Right lobe of liver (tissue), 6 donors: ENCODE measurements at places on chromosomes 3 and 15.

- no peak for DNase-seq
Observed at GRCh38 chr3:61979638-61980037, 393.7 kb downstream of the FEZF2 start.

DNA sequence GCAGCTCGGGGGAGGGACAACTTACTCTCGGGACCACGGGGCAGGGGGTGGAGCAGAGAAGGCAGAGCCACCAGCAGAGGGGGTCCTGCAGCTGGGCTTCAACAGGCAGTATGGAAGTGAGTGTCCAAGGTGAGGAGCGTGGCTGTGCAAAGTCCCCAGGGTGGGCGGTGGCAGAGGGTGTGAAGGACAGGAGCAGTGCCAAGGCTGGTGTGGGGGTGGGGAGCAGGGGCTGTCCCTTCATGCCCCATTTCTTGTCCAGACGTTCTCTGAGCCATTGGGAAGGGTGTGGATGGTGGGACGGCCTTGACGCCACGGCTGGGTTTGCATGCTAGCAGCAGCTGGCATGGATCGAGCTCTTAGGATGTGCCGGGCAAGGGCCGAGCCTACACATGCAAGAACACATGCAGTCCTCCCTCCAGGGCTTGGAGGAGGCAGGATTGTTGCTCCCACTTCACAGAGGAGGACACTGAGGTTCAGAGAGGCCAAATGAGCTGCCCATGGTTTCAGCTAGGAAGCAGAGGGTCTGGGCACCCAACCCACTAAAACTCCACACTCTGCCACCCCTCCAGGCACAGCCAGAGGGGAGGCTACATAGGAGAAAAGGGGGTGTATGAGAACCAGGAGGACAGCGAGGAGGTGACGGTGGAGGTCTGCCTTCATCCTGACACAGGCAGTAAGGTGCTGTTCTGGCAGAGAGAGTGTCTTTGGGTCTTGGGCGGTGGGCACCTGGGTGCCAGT is 93.6 kb downstream of the TBC1D2B start:
- DNase-seq = no peak

GRCh38 chr3:148601766-148602685 is 95.7 kb upstream of the AGTR1 start:
- DNase-seq = peak; percentile 48

DNA sequence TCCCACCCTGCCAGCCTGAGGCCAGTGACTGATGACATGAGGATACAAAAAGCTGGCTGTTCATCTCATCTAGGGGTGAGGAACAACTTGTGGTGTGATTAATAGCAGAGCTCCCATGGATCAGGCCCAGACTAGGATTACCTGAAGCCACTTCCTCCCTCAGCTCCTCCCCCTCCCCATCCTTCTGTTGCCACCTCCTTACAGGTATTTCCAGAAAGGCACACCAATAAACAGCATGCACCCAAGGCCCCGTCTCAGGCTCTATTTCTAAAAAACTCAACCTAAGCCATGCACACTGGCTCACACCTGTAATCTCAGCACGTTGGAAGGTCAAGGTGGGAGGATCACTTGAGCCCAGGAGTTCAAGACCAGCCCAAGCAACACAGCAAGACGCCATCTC is 54.1 kb downstream of the SRGAP3 start:
- DNase-seq = no peak

DNA sequence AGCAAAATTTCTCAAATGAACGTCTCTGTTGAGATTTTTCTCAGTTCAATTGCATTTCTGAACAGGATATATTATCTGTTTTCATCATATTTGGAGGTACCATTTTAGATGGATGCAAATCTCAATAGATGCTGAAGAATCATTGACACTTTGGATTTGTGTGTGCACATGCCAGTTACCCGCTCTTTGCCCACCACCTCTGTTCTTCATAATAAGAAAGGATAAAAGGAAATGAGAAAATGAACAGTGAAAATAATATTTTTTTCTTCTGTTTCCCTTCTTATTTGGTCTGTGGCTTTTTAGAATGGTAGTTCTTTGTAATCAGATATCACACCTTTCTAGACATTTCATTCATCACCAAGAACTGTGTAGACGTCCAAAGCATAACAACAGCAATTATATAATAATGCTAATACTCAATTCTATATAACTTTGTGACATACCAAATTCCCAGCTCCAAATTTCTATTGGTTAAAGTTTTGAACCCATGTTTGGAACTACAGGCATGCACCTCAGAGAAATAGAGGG is 256.7 kb upstream of the SATB1 start:
- DNase-seq = no peak

- no peak for DNase-seq
Observed at GRCh38 chr3:13894096-13894806, 14.4 kb upstream of the WNT7A start.

- no peak for DNase-seq
Observed at GRCh38 chr3:119751423-119751822, 30.5 kb upstream of the NR1I2 start.

GRCh38 chr3:195410546-195410945 is 32.3 kb downstream of the ACAP2 start:
- DNase-seq = no peak

GRCh38 chr3:159417761-159418160 is 570.9 kb upstream of the IL12A start:
- no peak for DNase-seq

DNA sequence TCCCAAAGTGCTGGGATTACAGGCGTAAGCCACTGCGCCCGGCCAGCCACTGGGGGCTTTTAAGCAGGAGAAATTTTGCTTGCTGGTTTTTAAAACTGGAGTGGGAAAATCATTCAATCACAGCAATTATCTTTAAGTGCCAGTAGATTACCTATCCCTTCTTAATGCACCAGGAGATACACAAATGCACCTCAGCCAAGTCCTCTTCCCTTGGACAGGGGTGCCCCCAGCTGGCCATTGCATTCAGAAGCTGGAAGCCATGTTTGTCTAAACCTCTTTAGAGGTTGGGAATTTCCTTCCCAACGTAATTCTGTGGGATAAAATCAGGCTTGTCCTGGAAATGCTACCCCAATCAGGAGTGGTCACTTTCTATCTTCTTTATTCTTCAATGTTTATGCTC is 26.6 kb downstream of the MIX23 start:
- DNase-seq = peak; percentile 32

DNA sequence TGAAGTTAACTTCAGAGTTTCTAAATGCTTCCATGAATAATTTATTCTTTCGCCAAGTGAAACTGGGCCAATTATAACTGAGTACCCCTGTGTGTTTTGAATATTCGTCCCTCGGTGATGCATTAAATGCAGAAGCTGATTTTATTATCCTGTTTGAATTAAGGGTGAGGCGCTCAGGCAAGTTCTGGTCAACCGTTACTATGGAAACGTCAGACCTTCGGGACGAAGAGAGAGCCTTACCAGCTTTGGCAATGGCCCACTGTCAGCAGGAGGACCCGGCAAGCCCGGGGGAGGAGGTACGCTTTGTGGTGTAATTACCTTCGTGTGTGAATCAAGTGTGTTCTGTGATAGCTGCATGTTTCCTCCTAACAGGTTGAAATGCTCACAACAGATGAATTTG is 239.8 kb downstream of the ITPR1 start:
- DNase-seq = no peak

DNA sequence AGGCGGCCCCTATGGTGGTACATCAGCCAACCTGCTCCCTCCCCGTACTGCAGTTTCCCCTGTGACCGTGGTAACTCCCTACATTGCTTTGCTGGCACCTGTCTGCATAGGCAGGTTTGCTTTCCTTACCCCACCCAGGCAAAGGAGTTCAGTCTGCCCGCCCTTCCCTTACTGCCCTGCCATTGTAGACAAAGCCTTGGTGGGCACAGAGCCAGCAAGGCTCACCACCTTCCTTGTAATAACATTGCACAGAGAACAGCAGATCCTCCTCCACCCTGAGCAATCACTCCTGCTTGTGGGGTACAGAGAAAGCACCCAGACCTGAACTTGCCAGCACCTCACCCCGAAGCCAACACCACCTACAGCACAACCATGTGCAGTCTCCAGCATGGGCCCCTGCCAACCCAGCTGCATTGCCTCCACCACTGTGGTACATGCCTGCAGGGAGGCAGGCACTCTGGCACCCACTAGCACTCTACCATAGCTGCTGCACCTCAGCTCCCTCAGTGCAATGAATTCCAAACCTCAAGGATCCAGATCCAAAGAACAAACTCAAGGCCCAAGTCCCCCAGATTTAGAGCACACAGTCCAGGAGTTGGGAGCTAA is 192.7 kb upstream of the KCNMB2 start:
- no peak for DNase-seq

DNA sequence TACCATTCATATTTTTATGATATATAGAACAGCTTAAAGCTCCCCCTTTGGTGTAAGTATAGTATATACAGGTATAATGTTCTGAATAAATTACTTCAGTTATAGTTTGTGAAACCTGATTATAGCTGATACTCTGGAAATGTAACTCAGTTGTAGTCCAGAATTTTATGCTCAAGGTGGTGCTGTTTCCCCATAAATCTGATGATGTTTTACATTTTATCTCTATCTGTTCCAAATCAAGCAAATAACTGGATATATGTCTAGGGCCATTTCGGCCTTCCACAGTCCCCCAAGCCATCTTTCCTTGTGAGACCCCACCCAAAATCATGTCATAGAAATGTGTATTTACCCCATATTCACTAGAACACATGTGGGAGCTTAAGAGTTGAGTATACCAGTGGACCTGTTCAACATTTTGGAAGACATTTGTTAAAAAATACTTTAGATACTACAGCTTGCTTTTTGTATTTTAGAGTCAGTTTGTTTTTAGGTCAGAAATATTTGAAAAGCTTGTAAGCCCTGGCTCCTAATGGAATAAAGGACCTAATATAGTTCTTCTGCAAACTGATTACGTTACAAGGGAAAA is 107.1 kb downstream of the ATG7 start:
- no peak for DNase-seq

- DNase-seq = no peak
Observed at GRCh38 chr3:187044867-187045552, 94.3 kb downstream of the RPL39L start.

DNA sequence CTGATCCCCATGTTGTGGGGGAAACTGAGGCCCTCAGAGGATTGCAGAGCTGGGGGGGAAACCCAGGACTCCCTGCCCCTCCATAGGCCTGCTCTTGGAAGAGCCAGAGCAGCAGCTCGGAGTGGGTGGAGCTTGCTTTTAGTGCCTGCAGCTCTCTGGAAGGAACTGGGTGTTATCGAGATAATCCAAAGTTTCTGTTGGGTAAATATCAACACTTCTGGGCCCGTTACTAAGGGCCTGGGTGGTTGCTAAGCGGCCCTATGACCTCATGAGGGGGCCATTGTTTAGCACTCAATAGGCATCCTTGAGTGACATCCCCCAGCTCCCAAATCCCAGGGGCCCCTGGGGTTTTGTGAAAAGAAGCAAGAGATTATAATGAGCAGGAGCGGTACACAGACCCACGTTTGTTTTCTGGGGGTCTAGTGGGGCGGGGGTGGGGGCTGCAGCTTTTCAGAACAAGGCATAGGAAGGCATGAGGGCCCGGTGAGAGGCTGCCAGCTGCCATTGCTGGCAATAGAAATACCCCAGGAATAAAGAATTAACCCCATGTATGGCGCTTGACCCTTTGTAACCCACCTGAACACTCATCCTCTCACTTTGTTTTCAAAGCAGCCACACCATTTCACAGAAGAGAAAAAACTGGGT is 48.3 kb upstream of the ATP2B2 start:
- DNase-seq = peak; percentile 7

- DNase-seq = no peak
Observed at GRCh38 chr15:64180235-64180824, 17.5 kb upstream of the PPIB start.

- no peak for DNase-seq
Observed at GRCh38 chr3:66827726-66828125, 170.4 kb upstream of the KBTBD8 start.

GRCh38 chr3:185727873-185728272 is 97.0 kb downstream of the IGF2BP2 start:
- DNase-seq = no peak

- DNase-seq = peak; percentile 89
Observed at GRCh38 chr3:58532794-58533220, 4.2 kb downstream of the ACOX2 start.

- no peak for DNase-seq
Observed at GRCh38 chr15:40439960-40440742, 602 bp upstream of the BAHD1 start.

DNA sequence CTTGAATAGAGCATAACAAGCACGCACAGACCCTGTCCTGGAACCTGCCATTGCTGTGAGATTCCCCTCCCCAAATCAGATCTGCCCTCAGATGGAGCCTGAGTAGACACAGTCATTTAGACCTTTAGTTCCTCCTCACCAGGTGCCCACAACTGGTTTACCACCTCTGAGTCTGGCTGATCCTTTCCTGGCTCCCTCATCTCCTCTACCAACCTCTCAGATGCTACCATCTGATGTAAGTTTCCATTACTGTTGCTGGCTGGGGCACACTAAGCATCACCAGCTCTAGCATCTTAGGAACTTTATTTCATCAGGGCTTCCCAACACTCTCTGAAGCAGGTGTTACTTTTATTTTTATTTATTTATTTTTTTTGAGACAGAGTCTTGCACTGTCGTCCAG is 288.3 kb downstream of the TLE3 start:
- DNase-seq = no peak

GRCh38 chr3:171346019-171346418 is 114.2 kb downstream of the TNIK start:
- DNase-seq = no peak

GRCh38 chr3:65779390-65779789 is 259.3 kb downstream of the MAGI1 start:
- no peak for DNase-seq

- no peak for DNase-seq
Observed at GRCh38 chr3:150286390-150287147, 121.5 kb upstream of the TSC22D2 start.

DNA sequence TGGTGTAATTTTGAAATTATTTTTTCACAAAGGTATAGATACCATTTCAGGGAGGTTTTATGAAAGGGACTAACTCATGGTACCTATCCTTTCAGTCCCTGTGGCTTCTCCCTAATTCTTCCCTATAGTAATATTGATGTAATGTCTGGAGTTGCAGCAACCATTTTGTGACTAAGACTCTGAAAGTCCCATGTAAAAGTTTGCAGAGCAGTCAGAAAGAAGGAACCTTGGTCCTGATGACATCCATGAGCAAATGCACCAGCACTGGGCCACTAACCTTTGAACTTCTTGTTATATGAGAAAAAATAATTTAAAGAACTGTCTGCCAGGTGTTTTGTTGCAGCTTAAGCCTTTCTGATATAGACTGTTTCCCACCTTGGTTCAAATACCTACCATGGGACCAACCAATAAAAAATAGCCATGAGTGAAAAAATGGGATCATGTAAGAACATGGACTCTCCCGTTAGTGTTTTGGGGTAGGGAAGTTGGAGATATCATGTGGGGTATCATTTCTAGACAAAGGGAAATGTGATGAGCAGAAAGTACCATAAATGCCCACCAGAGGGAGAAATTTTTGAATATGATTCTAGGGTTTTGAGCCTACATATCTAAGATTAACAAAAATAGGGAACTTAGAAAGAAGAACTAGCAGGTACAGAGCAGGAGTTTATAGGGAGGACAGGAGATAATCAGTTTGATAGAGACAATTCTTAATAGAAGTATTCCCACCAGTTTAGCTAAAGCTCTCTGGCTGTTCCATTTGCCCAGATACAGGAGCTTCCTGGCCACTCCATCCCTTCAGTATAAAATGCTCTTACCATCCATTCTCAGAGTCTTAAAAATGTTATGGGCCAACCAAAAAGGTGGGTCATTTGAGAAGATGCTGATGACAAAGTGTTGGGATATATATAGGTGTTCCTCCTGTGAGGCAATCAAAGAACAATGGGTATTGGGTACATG is 3.4 kb upstream of the CPOX start:
- DNase-seq = no peak

- DNase-seq = no peak
Observed at GRCh38 chr3:124775877-124776276, 45.6 kb downstream of the UMPS start.

- DNase-seq = no peak
Observed at GRCh38 chr3:123229145-123229544, 27.4 kb downstream of the SEC22A start.
